Activated CD8-positive, alpha-beta T cell treated with anti-CD3 and anti-CD28 coated beads for 36 hours (primary cell): ENCODE measurements at places on chromosomes 6 and 20. TPM values are rescaled to one million over a fixed set of nuclear protein-coding genes. Genes with fewer than 3 reads are reported as not detected.

The DXO gene
- total RNA-seq = 13.1 TPM

The SIRPD gene
- not detected for total RNA-seq

The KCNQ5 gene
- 14.9 TPM for total RNA-seq

DNA sequence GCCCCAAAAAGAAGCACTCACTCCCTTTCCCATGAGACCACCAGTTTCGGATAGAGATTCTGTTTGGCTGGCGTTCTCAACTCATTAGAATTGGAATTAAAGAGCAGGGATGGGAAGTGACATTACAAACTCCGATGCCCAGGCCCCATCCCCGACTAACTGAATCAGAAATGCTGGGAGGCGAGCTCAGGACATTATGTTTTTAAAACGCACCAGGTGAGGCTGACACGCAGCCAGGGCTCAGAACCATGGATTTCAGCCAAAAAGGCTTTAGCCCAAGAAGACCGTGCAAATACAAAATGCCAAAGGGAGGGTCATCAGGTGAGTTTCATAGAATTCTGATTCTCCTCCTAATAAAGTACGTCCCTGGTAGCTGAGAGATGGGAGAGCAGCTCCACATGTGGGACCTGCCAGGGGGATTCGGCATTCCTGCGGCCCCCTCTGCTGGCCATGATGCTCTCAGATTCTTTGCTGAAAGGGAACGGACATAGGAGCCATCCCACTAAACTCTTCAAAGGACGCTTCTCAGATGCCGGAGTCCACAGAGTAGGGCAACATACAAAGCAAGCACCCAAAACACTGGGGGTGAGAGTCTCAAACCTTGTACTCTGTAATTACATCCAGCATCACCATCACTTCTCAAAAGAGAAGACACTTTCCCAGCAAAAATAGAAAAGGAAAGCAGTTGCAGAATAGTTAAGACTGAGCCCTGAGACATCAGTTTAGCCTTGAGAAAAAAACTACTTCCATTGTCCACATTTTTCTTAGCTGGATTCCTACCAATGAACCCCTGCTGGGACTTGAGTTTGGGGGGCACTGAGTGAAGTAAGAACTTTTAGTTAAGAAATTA lies 205.2 kb downstream of the BMP7 start:
- peaks cover 21% of the 10 kb centered on the region for H3K27me3 ChIP-seq
- H3K4me1 ChIP-seq = no peaks in the 10 kb centered on the region
- H3K27ac ChIP-seq = no peak overlapping the region
- H3K4me3 ChIP-seq = no peak overlapping the region
- peak; percentile 14 for DNase-seq

GRCh38 chr6:147567141-147567805 lies 58.8 kb downstream of the SAMD5 start:
- no peak overlapping the region for H3K27ac ChIP-seq
- no peaks in the 10 kb centered on the region for H3K4me1 ChIP-seq
- H3K27me3 ChIP-seq = peaks cover 3% of the 10 kb centered on the region
- DNase-seq = no peak

GRCh38 chr6:125952764-125953501 lies 3.6 kb upstream of the HINT3 start:
- H3K27ac ChIP-seq = no peak overlapping the region
- peaks cover 5% of the 10 kb centered on the region for H3K4me1 ChIP-seq
- no peaks in the 10 kb centered on the region for H3K36me3 ChIP-seq
- H3K4me3 ChIP-seq = no peak overlapping the region
- peaks cover 12% of the 10 kb centered on the region for H3K27me3 ChIP-seq

- H3K27me3 ChIP-seq = no peaks in the 10 kb centered on the region
- H3K36me3 ChIP-seq = no peaks in the 10 kb centered on the region
- DNase-seq = no peak
- H3K4me3 ChIP-seq = no peak overlapping the region
- H3K27ac ChIP-seq = no peak overlapping the region
Measured at GRCh38 chr6:140847262-140847645, 1285.5 kb upstream of the GJE1 start.

GRCh38 chr6:12890171-12890790 lies 173.7 kb downstream of the PHACTR1 start:
- peaks cover 1% of the 10 kb centered on the region for H3K27me3 ChIP-seq
- H3K36me3 ChIP-seq = no peaks in the 10 kb centered on the region
- peak; percentile 45 for DNase-seq
- H3K4me1 ChIP-seq = no peaks in the 10 kb centered on the region

GRCh38 chr6:3619800-3620199 lies 131.7 kb downstream of the PXDC1 start:
- DNase-seq = no peak
- peaks cover 9% of the 10 kb centered on the region for H3K4me1 ChIP-seq
- H3K4me3 ChIP-seq = no peak overlapping the region
- H3K27me3 ChIP-seq = peaks cover 10% of the 10 kb centered on the region
- H3K27ac ChIP-seq = no peak overlapping the region

GRCh38 chr20:25207960-25208534 lies 12.5 kb downstream of the ENTPD6 start:
- DNase-seq = no peak
- H3K4me1 ChIP-seq = peaks cover 11% of the 10 kb centered on the region
- no peak overlapping the region for H3K4me3 ChIP-seq
- peaks cover 9% of the 10 kb centered on the region for H3K36me3 ChIP-seq
- H3K27me3 ChIP-seq = no peaks in the 10 kb centered on the region

GRCh38 chr6:45679631-45680030 lies 301.9 kb upstream of the SUPT3H start:
- no peak overlapping the region for H3K4me3 ChIP-seq
- DNase-seq = no peak
- no peak overlapping the region for H3K27ac ChIP-seq
- peaks cover 2% of the 10 kb centered on the region for H3K36me3 ChIP-seq

DNA sequence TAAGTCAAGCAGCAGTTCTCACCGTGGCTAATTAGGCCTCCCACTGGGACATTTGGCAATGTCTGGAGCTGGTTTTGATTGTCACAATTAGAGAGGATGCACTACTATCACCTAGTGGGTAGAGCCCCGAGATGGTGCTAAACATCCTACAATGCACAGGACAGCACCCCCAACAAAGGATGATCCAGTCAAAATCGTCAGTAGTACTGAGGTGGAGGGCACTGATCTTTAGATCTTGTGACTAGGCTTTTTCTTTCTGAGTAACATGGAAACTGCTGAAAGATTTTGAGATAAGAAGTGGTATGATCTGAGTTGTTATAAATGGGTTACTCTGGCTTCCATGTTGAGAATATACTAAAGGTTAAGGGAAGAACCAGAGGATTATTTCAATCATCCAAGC lies 12.0 kb downstream of the UBD start:
- DNase-seq = peak; percentile 16
- H3K4me1 ChIP-seq = peaks cover 3% of the 10 kb centered on the region
- no peaks in the 10 kb centered on the region for H3K36me3 ChIP-seq
- H3K4me3 ChIP-seq = no peak overlapping the region
- no peak overlapping the region for H3K27ac ChIP-seq
- H3K27me3 ChIP-seq = peaks cover 33% of the 10 kb centered on the region

DNA sequence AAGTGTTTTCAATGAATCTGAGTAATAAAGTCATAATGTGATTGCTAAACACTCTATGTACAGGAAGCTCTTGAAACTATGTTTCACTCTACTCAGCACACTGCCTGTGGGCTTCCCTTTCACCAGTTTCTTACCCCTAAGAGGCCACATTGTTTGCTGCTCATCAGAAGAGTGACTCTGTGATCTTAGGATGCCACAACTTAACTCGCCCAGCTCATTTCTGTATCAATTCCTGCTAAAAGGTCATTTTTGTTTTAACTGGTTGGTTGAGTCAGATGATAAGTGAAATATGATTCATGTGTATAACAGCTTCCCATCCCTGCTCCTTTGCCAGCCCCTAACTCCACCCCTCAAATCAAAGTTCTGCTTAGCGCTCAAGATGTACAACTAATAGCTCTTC lies 9.8 kb upstream of the NDUFAF4 start:
- H3K27me3 ChIP-seq = peaks cover 22% of the 10 kb centered on the region
- DNase-seq = peak; percentile 79
- peaks cover 22% of the 10 kb centered on the region for H3K4me1 ChIP-seq
- H3K27ac ChIP-seq = peak overlapping the region; percentile 60
- no peaks in the 10 kb centered on the region for H3K36me3 ChIP-seq
- H3K4me3 ChIP-seq = no peak overlapping the region

- no peak for DNase-seq
- no peak overlapping the region for H3K27ac ChIP-seq
- H3K4me1 ChIP-seq = peaks cover 4% of the 10 kb centered on the region
- no peak overlapping the region for H3K4me3 ChIP-seq
- H3K36me3 ChIP-seq = peaks cover 30% of the 10 kb centered on the region
Measured at GRCh38 chr6:44302856-44303255, 10.3 kb downstream of the AARS2 start.

DNA sequence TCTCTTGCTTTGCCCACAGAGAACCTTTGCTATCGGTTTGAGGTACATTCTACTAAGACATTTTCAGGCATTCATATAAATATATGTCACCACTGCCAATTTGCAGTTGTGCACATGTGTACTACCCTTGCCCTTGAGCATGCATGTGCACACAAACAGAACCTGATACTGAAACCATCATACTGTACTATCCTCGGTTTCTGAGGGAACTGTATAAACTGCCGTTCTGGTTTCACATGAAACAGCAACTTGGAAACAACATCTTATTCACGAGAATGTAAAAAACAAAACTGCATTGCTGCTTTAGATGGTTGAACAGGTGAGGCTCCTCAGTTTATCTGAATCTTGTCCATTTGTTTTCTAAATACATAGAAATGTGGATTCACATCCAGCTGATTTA lies 151.2 kb upstream of the TMEM170B start:
- peak overlapping the region; percentile 1 for H3K27ac ChIP-seq
- peaks cover 34% of the 10 kb centered on the region for H3K4me1 ChIP-seq
- H3K4me3 ChIP-seq = no peak overlapping the region
- H3K36me3 ChIP-seq = peaks cover 2% of the 10 kb centered on the region
- peaks cover 2% of the 10 kb centered on the region for H3K27me3 ChIP-seq
- no peak for DNase-seq

DNA sequence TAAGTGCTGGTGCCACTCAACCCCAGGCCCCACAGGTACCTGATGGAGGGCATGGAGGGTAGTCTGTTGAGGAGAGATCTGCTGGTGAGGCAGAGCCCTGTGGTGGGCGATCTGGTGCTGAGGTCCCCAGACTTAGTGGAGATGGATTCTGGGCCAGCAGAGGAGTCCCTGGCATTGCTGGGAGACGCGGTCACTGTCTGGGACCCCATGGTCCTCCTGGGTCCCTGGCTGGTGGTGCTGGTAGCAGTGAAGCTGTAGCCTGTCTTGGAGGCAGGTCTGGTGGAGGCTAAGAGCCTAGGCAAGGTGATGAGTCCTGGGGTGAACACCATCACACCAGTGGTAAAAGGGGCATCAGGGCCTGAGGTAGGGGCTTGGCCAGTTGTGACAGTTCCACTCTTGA lies 6.6 kb downstream of the TREML2 start:
- no peak overlapping the region for H3K27ac ChIP-seq
- H3K36me3 ChIP-seq = peaks cover 10% of the 10 kb centered on the region
- no peaks in the 10 kb centered on the region for H3K27me3 ChIP-seq
- DNase-seq = no peak
- H3K4me1 ChIP-seq = peaks cover 23% of the 10 kb centered on the region

GRCh38 chr20:47318027-47318585 lies 38.4 kb downstream of the ZMYND8 start:
- peak overlapping the region; percentile 94 for H3K27ac ChIP-seq
- H3K36me3 ChIP-seq = peaks cover 16% of the 10 kb centered on the region
- peak overlapping the region; percentile 57 for H3K4me3 ChIP-seq
- no peaks in the 10 kb centered on the region for H3K27me3 ChIP-seq
- no peak for DNase-seq
- peaks cover 68% of the 10 kb centered on the region for H3K4me1 ChIP-seq

GRCh38 chr6:56995347-56995902 lies 40.5 kb downstream of the BEND6 start:
- H3K36me3 ChIP-seq = no peaks in the 10 kb centered on the region
- no peaks in the 10 kb centered on the region for H3K4me1 ChIP-seq
- H3K4me3 ChIP-seq = no peak overlapping the region
- no peak overlapping the region for H3K27ac ChIP-seq

GRCh38 chr6:52138284-52138683 lies 47.9 kb upstream of the IL17A start:
- no peak overlapping the region for H3K27ac ChIP-seq
- peaks cover 4% of the 10 kb centered on the region for H3K4me1 ChIP-seq
- no peaks in the 10 kb centered on the region for H3K36me3 ChIP-seq
- no peak overlapping the region for H3K4me3 ChIP-seq
- peaks cover 20% of the 10 kb centered on the region for H3K27me3 ChIP-seq

DNA sequence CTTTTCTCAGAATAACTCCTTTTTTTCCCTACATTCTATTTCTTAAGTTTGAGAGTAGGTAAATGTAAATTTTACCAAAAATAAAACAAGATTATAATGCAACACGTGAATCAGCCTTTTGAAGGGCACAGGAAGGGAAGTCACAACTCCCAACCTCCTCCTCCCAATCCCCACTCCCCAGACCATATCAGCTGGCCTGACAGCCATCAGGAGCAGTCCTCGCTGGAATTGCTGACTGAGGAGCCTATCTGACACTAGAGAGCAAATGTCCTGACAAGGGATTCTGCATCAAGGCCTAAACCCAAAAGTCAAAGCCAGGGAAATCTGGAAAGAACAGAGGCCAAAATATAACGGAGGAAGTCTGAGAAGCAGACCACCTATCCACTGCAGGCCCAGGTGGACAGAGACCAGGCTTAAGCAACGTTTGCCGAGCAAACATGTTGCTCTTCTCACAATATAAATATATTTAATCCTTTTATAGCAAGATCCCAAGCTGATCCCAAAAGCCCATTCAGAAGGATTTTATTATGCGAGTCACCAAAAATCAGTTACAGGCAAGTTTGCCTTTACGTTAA lies 2.5 kb downstream of the RRAGD start:
- H3K27me3 ChIP-seq = peaks cover 9% of the 10 kb centered on the region
- no peaks in the 10 kb centered on the region for H3K36me3 ChIP-seq
- H3K4me3 ChIP-seq = no peak overlapping the region
- no peak for DNase-seq
- H3K27ac ChIP-seq = no peak overlapping the region

DNA sequence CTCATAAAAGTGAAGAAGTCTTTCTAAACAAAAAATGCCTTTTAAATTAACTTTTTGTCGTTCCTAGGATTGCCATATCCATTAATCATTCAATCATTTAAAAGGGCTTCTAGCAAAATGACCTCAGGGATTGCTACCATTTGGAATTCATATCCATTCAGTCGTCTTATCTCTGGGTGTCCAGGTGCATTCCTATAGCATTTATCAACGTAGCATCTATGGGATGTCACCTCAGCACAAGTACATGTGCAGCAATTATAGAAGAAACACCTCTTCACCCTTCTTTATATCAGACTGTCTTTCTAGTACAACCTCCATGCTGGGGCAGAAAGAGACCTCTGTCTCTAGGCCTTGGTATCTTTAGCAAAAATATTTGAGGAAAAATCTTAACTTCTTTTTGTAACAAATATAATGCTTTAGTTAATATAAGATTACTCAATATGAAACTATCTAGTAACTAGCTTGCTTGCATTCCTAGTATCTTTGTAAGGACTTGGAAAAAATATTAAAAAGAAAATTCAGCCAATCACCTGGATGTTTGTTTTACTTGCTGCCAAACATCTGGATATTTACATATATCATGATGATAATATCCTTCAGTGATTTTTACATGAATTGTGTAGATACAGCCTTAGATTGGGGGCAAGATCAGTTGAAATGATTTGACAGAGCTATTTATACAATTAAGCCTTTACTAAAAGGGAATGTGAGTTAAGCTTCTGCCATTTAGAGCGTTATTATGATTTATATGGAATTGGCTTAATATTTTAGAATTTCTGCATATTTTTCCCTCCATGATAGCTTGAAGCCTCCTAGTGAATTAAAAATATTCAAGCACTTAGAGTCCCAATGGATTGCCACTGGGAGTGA lies 356.8 kb downstream of the HDGFL1 start:
- no peaks in the 10 kb centered on the region for H3K36me3 ChIP-seq
- H3K4me1 ChIP-seq = no peaks in the 10 kb centered on the region
- H3K27ac ChIP-seq = no peak overlapping the region
